Sigmoid colon (tissue), 7 donors: ENCODE measurements at places on chromosomes 7 and 10. TPM values are rescaled to one million over a fixed set of nuclear protein-coding genes. Genes with fewer than 3 reads are reported as not detected.
A peak's percentile ranks its signal among the peaks of the same experiment; 100 is the strongest.

DNA sequence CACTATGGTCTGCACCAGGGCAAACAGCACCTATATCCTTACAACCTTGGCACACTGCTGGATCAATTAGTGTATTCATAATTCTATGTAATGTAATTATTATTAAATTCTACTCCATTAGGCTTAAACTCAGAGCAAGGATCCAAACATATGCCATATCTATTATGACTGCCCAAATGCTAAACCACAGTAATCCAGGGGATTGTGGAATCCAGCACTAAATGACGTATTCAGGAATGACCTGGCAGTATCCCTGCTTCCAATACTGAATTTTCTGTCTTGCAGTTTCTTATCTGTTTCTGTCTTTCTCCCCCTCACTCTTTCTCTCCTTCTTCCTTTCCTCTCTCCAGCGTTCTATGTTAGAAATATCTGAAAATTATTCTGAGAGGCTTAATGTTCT lies 16.5 kb upstream of the UBE2D1 start:
- H3K4me1 ChIP-seq: no peaks in the 10 kb centered on the region
- no peak overlapping the region for H3K27ac ChIP-seq

DNA sequence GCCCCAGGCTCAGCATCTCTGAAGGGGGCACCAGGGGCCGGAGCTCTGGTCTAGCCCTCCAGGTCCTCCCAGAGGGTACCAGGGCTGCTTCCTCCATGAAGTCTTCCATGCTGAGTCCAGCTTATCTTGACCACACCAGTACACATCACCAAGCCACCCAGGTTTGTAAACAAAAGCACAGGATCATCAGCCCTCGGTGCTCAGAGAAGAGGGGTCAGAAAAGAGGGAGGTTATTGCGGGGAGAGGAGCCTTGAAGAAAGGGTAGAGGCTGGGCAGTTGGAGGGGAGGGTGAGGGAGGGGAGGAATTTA lies 23.9 kb downstream of the AQP1 start:
- peak; percentile 52 for DNase-seq
- no peak overlapping the region for H3K4me3 ChIP-seq
- no peaks in the 10 kb centered on the region for H3K27me3 ChIP-seq
- H3K36me3 ChIP-seq: no peaks in the 10 kb centered on the region
- H3K4me1 ChIP-seq: peaks cover 25% of the 10 kb centered on the region

DNA sequence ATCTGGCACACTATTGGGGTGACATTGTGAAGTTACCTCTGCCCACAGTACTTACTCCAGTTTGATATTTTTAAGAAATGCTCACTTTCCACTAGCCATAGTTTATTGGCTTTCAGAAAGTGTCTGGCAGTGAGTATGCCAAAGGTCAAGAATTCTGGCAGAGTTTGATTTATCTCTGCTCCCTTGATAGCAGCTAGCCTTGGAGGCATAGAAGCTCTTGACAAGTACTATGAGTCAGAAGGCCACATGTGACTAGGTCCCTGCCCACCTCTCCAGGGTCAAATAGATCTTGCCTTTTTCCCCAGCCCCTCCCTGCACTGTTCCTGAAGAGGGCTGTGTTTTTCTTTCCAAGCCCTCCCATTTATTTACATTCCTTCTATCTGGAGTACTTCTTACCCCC lies 202.2 kb downstream of the AUTS2 start:
- no peak overlapping the region for H3K4me3 ChIP-seq
- H3K27me3 ChIP-seq: no peaks in the 10 kb centered on the region
- H3K4me1 ChIP-seq: no peaks in the 10 kb centered on the region
- H3K27ac ChIP-seq: no peak overlapping the region
- H3K36me3 ChIP-seq: no peaks in the 10 kb centered on the region
- no peak for DNase-seq

GRCh38 chr7:1425292-1426136 lies 33.8 kb downstream of the MICALL2 start:
- H3K4me3 ChIP-seq: no peak overlapping the region
- no peak for DNase-seq
- H3K36me3 ChIP-seq: no peaks in the 10 kb centered on the region
- no peaks in the 10 kb centered on the region for H3K4me1 ChIP-seq

GRCh38 chr7:40541336-40541735 lies 406.5 kb downstream of the SUGCT start:
- no peak overlapping the region for H3K27ac ChIP-seq
- no peak overlapping the region for H3K4me3 ChIP-seq
- no peaks in the 10 kb centered on the region for H3K36me3 ChIP-seq
- DNase-seq: no peak

- peak; percentile 94 for DNase-seq
- H3K36me3 ChIP-seq: no peaks in the 10 kb centered on the region
- H3K4me1 ChIP-seq: no peaks in the 10 kb centered on the region
- H3K27ac ChIP-seq: peak overlapping the region; percentile 63
- no peaks in the 10 kb centered on the region for H3K27me3 ChIP-seq
These were observed 99.6 kb upstream of the DIP2C start for GRCh38 chr10:788796-789748.

DNA sequence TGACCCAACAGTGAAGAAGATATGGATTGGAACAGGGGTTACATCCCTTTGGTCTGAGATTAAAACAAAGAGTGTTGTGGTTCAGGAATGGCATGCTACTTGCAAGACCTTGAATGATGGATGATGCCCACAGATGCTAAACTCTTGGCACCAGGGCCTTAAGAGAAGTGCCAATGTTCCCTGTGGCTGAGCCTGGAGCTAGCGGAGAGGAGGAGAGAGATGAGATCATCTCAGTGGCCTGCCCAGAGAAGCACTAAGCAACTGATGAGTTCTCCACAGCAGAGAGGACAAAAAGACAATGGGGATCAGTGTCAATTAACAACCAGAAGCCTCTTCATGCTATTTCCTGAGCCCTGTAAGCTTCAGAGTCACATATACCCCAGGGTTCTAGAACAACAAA lies 97.8 kb downstream of the ELAPOR2 start:
- no peaks in the 10 kb centered on the region for H3K4me1 ChIP-seq
- no peaks in the 10 kb centered on the region for H3K27me3 ChIP-seq
- no peak overlapping the region for H3K27ac ChIP-seq
- no peaks in the 10 kb centered on the region for H3K36me3 ChIP-seq
- H3K4me3 ChIP-seq: no peak overlapping the region

DNA sequence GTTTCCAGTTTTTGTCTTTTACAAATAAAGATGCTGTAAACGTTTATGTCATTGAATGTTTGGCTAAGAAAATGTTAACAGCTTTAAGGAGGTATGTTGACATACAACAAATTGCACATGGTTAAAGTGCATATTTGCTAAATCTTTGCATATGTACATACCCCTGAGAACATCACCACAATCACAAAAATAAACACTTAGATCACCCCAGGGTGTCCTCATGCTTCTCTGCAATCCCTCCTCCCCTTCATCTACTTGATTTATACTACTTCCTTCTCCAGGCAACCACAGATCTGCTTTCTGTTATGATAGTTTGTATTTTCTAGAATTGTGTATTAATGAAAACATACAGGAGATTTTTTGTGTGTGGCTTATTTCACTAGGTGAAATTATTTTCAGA lies 209.5 kb downstream of the GLRX3 start:
- H3K27me3 ChIP-seq: no peaks in the 10 kb centered on the region
- no peak for DNase-seq
- no peaks in the 10 kb centered on the region for H3K36me3 ChIP-seq
- H3K4me3 ChIP-seq: no peak overlapping the region
- no peak overlapping the region for H3K27ac ChIP-seq
- H3K4me1 ChIP-seq: no peaks in the 10 kb centered on the region

GRCh38 chr10:76422769-76423168 lies 991.3 kb downstream of the LRMDA start:
- no peak overlapping the region for H3K27ac ChIP-seq
- H3K4me3 ChIP-seq: no peak overlapping the region
- no peaks in the 10 kb centered on the region for H3K36me3 ChIP-seq
- no peaks in the 10 kb centered on the region for H3K27me3 ChIP-seq
- no peaks in the 10 kb centered on the region for H3K4me1 ChIP-seq
- DNase-seq: no peak

- no peaks in the 10 kb centered on the region for H3K4me1 ChIP-seq
- no peak for DNase-seq
- H3K27me3 ChIP-seq: no peaks in the 10 kb centered on the region
- no peak overlapping the region for H3K4me3 ChIP-seq
- H3K27ac ChIP-seq: no peak overlapping the region
- no peaks in the 10 kb centered on the region for H3K36me3 ChIP-seq
These were observed 124.4 kb upstream of the RNF32 start for GRCh38 chr7:156515911-156516790.

GRCh38 chr10:69912589-69912988 lies 110.9 kb downstream of the COL13A1 start:
- H3K27me3 ChIP-seq: peaks cover 5% of the 10 kb centered on the region
- peak overlapping the region; percentile 64 for H3K27ac ChIP-seq
- no peak overlapping the region for H3K4me3 ChIP-seq
- no peaks in the 10 kb centered on the region for H3K4me1 ChIP-seq
- DNase-seq: no peak

GRCh38 chr10:117591043-117591442 lies 48.5 kb downstream of the EMX2 start:
- DNase-seq: no peak
- H3K4me3 ChIP-seq: no peak overlapping the region
- H3K4me1 ChIP-seq: no peaks in the 10 kb centered on the region

GRCh38 chr7:133815611-133816210 lies 311.4 kb upstream of the LRGUK start:
- no peak overlapping the region for H3K4me3 ChIP-seq
- no peaks in the 10 kb centered on the region for H3K27me3 ChIP-seq
- H3K27ac ChIP-seq: no peak overlapping the region
- no peak for DNase-seq
- H3K4me1 ChIP-seq: no peaks in the 10 kb centered on the region

DNA sequence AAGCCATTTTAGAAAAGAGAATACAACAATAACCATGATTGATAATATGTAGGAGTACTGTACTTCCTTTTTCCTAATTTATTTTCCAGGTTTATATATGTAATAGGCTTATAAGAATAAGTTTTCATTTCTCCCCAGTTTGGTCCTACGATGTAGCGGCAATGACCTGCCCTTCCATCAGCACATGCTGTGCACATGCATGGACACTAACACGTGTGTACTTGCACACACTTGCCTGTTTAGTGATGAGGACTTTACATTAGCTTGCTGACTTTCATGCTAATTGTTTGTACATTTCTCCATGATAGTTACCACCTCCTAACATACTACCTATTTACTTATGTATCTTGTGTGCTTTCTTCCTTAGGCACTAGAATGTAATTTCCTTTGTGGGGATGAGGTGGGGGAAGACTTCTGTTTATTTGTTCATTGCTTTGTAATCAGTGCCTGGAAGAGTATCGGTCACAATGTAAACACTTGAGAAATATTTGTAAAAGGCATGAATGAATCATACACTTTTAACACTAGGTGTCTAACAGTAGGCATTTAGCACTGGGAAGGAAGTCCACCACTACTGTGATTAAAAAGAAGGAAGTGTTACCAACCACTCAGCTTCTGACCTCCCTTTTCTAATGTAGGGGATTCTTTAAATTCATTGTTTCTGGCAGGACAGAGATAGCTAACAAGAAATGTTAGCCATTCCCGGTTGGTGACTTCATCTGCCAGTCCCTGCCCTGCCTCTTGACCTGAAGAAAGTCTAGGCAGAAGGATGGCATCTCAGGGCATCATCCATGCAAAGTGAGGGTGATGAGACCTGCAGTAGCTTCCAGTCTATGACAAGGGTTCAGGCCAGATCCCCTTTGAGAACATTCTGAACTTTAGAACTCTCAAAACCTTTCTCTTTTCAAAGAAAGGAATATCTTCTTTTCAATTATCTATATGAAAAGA lies 120.2 kb upstream of the RAB18 start:
- H3K27me3 ChIP-seq: no peaks in the 10 kb centered on the region
- no peak overlapping the region for H3K27ac ChIP-seq
- DNase-seq: no peak
- no peak overlapping the region for H3K4me3 ChIP-seq
- no peaks in the 10 kb centered on the region for H3K36me3 ChIP-seq

DNA sequence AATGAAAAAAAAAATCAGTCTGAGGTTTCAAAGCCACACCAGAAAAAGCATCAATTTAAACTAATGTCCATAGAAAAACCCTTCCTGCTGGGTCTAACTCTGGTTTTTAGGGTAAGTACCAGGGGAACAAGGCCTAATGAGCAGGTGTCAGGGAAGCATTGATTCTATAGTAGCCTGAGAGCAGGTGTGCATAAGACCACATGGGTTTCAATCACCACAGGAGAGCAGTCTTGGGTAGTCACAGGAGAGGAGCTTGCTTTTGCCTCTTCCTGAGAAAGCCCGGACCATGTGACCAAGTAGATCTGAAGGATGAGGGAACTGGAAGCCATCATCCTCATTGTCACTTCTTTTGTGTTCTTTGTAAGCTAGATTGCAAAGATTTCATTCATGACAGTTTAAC lies 66.3 kb upstream of the AGK start:
- no peak for DNase-seq
- no peaks in the 10 kb centered on the region for H3K4me1 ChIP-seq
- no peaks in the 10 kb centered on the region for H3K27me3 ChIP-seq
- no peak overlapping the region for H3K27ac ChIP-seq
- H3K36me3 ChIP-seq: no peaks in the 10 kb centered on the region

- peaks cover 21% of the 10 kb centered on the region for H3K4me1 ChIP-seq
- DNase-seq: no peak
- H3K27ac ChIP-seq: no peak overlapping the region
- no peak overlapping the region for H3K4me3 ChIP-seq
- H3K36me3 ChIP-seq: no peaks in the 10 kb centered on the region
These were observed 4.5 kb upstream of the CCDC6 start for GRCh38 chr10:59910867-59911266.

DNA sequence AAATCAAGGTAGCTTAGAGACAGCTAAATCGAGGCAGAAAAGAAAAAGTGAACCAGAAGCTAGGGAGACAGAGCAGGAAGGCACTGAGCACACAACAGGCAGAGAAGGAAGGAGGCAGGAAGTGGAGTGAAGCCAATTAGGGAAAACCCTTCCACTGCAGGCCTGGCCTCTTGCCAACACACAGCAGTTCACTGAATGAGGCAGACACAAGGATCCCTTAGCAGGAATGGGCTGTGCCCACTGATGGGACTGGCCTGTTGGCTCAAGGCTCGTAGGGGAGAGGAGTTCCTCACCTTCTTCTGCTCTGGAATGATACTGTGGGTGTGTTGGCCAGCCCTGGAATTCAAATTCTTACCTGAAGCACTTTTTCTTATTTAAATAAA lies 220.3 kb upstream of the STK17A start:
- H3K4me3 ChIP-seq: no peak overlapping the region
- no peaks in the 10 kb centered on the region for H3K36me3 ChIP-seq
- no peak for DNase-seq
- H3K27ac ChIP-seq: no peak overlapping the region
- no peaks in the 10 kb centered on the region for H3K4me1 ChIP-seq
- H3K27me3 ChIP-seq: no peaks in the 10 kb centered on the region

Gene INSYN2A
- total RNA-seq: 0.81 TPM

Gene TRIM50
- 0.54 TPM for total RNA-seq

Gene PDIA4
- 35.7 TPM for total RNA-seq
